Stimulated activated CD8-positive, alpha-beta memory T cell treated with anti-CD3 and anti-CD28 coated beads, Interleukin-4, amount 100 ng/mL, for 24 hours (primary cell): ENCODE measurements at places on chromosomes 3 and 15.
A peak's percentile ranks its signal among the peaks of the same experiment; 100 is the strongest.

- DNase-seq = no peak
These were observed 18.5 kb downstream of the RYK start for GRCh38 chr3:134232151-134232550.

- no peak for DNase-seq
These were observed 296.1 kb upstream of the RASGRP1 start for GRCh38 chr15:38860674-38861073.

- DNase-seq = no peak
These were observed 30.2 kb downstream of the PLAAT1 start for GRCh38 chr3:193271101-193271840.

DNA sequence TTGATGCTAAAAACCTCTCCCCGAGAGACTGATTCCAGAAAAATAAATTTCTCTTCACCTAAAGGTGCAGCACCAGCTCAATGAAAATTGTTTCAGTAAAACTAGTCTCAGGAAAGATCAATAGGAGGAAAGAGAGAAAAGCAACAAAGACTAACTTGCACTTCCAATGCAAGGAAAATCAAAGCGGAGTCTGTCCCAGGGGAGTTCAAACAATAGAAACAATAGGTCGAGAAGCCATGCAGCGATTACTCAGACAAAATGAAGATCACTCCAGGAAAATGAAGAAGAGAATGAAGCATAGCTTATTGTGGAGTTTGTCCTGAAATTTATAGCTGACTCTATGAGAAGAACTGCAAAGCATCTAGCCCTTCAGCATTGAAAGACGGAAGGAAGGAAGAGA lies 105.1 kb upstream of the FRMD4B start:
- no peak for DNase-seq

DNA sequence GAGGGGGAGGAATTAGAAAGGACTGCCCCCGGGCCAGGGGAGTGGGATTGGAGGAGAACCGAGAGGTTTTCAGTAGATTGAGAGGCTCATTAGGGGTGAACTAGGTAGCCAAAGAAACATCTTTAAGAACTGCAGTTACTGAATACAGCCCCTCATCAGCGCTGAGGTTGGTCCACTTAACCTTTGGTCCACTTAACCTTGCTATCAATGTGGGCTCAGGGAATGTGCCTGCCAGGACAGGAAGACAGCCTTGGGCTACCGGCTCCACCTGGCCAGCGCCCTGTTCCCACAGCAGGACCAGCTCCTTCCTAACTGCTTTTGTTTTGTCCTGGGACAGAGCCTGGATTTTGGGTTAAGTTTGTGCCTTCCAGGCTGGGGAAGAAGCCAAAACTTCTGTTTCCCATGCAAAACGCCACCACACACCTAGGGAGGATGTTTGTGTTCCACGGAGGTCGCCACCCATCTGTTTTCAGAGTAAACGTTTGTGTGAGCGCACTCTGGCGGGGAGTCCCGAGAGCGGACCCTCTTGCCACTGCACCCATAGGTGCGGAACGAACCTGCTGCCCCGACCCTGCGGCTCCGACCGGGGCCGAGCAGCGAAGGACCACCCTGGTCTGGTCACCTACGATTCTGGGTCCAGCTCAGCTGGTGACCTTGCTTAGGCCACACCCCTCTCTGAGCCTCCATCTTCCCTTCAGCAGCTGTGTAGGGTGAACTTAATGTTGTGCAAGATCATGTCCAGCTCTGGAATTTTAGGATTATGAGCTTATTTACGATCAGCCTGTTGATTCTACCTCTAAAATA lies 107.4 kb downstream of the VGLL4 start:
- no peak for DNase-seq

GRCh38 chr15:44300572-44300971 lies 12.1 kb downstream of the GOLM2 start:
- no peak for DNase-seq

GRCh38 chr15:52568601-52569585 lies at the start of gene ARPP19:
Gene ARPP19, minus strand, starts transcription at chr15:52569030. Its CDS starts 138 bp downstream, at chr15:52568892.
- peak; percentile 72 for DNase-seq

- no peak for DNase-seq
These were observed 21.9 kb downstream of the ABTB1 start for GRCh38 chr3:127694467-127695215.

DNA sequence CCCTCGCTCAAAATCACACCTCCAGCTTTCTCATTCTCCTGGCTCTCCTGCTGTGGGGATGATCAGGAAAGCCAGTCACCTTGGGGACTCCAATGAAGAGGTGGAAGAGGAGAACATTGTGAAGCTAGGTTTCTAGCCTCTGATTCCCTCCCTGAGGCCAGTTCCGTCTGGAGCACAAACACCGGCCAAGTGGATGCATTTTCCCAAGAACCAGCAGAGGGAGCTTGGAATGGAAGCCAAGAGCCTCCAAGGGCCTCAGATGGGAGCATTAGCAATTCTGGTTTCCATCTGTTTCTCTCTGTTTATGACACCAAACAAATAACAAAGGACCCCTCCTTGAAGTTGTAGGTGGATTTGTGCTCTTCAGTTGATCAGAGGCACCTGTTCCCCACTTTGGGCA lies 40.6 kb upstream of the NMNAT3 start:
- no peak for DNase-seq

DNA sequence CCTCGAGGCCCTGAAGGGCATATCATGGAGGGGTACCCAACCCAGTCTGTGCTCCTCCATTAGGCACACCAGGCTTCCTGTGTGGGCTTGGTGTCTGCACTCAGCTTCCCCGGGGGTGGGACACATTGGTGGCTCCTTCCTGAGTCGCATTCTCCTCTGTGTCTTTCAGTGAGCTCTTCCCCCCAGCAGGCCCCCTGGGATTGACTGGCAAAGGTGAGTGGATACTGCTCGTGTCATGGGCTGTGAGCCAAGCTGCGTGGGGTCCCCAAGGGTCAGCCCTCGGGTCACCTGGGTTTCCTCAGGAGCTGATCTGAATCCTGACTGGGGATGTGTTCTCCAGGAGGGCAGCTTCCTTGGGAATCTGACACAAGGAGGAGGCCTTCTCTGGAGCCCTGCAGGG lies 231.0 kb downstream of the SNRPN start:
- DNase-seq = no peak

DNA sequence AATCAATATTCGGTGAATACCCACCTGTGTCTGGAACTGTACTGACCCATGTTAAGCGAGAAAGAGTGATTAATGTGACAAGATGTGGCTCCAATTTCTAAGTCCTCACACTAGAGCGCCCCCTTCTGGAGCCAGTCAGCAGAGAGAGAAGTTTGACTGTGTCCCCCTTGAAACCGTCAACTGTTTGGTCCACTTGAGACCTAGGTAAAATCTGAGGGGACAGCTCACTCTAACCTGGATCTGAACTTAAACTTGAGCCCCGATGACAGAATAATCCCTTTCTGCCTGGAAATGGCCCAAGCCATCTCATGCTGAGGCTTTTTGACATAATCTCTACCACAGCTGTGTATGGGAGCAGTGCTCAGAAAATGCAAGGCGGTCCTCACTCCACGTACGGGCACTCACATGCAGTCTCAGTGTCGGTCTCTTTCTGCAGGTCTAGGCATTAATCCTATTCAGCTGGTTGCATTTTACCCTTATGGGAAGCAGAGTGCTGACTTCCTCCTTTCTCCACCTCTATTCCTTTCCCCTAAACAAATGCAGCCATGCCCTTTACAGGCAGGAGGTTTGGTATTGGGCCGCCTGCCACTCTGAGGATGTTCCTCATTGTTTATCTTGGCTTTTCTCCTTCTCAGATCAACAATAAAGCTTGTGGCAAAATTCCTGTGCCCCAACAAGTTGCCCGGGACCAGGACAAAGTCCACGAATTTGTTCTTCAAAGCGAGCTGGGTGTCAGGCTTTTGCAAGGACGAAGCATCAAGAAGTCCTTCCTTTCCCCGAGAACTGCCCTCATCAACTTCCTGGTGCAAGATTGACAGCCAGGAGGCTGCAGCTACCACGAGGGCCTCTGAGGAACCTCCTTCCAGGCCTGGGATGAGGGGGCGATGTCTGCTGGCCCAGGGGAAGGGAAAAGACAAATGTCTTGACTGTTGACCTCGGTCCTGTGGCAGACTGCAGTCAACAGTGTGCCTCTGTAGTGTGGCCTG lies 47.5 kb upstream of the LIMD1 start:
- DNase-seq = peak; percentile 19

GRCh38 chr3:127682561-127682960 lies 9.8 kb downstream of the ABTB1 start:
- no peak for DNase-seq

DNA sequence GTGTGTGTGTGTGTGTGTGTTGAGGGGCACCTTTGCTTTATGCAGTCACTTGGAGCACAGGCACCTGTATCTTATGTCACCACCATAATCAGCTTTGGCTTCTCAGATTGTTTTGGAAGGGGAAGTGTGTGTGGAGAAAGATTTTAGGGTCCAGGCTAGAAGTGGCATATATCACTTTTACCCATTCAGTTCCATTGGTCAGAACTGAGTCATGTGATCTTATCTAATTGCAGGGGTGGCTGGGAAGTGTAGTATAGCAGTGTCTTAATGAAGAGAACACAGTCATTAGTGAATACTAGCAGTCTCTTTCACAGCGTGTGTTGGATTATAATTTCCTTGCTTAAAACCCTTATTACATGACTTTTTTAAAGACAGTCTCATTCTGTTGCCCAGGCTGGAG lies 20.6 kb downstream of the NCK1 start:
- no peak for DNase-seq

- no peak for DNase-seq
These were observed 964 bp downstream of the SLC25A20 start for GRCh38 chr3:48897460-48898376.

DNA sequence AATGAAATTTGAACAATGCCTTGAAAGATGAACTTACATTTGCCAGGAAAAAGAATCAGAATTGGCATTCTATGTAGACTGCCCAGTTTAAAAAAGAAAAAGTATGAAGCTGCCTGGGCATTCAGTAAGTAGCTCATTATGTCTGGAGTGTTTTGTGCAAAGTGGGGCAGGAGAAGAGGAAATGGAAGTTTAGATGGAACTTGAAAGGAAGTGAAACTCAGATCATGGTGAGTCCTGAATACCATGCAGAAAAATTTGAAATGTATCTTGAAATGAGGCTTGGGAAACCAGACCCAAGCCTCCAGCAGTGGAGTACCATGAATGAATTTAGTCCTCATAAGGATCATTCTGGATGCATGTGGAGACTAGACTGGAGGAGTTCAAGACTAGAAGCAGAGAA lies 4.8 kb upstream of the MORC1 start:
- DNase-seq = no peak

- no peak for DNase-seq
These were observed 37.5 kb downstream of the CTDSPL start for GRCh38 chr3:37899101-37899707.

DNA sequence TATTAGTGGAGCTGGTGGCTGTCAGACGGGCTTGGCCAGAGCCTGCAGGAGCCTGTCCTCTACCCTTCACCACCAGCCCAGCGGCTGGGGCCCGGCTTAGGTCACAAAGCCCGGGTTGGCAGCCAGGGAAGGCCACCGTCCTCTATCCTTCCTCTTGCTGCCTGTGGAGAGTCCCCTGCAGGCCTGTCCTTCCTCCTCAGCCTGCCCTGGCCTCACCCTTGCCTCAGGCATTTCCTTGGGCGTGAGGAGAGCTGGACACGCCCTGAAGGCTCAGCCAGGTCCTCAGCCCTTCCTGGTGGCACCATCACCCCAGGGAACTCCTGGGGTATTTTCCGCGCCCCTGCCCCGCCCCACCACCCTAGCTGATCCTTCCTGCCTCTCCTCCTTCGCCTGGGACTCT lies 7.7 kb downstream of the CHAC1 start:
- DNase-seq = no peak

GRCh38 chr15:99680276-99680675 lies 53.0 kb downstream of the LYSMD4 start:
- no peak for DNase-seq
